ENCODE measurements at places on chromosomes 13 and 19.
A peak's percentile ranks its signal among the peaks of the same experiment; 100 is the strongest.

- peak; percentile 48 for DNase-seq
Observed at GRCh38 chr13:49086722-49087121, 111.0 kb downstream of the FNDC3A start.

DNA sequence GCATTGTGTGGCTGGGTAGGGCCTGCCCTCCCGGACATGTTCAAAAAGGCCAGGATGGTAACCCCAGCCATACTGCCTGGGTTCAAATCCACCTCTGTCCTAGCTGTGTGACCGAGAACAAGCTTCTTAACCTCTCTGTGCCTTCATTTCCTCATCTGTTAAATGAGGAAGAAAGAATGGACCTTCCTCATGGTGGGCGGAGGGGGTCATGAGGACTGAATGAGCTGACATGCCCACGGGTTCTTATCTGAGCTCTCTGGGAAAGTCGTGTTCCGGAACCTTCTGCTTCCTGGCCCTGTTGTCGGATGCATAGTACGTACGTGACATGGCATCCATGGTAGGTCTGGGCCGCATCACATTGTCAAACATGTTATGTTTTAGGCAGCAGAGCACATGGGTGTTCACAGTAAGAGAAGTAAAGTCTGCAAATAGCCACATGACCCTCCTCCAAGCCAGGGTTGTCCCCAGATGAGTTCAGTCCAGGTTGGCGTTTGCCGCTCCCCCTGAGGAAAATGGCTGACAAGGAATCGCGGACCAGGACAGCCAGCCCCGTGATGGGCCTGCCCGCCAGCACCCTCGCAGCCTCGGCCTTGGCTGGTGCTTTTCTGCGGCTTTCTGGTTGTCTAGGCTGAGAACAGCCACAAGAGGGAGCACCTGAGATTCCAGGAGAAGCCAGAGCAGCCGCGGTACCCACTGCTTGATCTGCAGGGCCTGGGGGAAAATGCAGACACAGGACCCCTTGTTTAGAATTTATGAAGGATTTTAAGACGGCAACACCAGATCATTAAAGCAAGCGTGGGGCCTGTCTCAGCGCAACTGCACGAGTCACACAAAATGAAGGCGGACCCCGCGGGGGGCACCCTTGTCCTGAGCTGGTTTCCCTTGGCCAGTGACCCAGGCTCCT, 2.4 kb upstream of the NTN5 start:
- DNase-seq: peak; percentile 74

DNA sequence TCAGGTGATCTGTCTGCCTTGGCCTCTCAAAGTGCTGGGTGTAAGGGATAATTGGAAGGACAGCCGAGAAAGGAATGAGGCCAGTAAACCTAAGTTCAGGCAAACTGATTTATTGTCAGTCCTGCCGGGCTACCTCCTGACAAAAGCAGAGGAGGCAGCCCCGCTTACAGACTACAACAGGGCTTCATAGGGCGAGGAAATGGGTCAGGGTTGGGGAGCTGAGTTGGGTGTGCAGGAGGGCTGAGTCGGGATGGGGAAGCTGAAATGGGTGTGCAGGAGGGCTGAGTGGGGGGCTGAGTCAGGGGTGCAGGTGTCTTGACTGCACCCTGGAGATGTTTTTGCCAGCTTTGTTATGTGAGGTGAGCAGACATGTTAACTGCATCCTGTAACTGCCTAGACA, 210.2 kb downstream of the SLITRK6 start:
- no peak for DNase-seq

GRCh38 chr13:36814465-36814864, 4.6 kb upstream of the RFXAP start:
- no peak for DNase-seq

DNA sequence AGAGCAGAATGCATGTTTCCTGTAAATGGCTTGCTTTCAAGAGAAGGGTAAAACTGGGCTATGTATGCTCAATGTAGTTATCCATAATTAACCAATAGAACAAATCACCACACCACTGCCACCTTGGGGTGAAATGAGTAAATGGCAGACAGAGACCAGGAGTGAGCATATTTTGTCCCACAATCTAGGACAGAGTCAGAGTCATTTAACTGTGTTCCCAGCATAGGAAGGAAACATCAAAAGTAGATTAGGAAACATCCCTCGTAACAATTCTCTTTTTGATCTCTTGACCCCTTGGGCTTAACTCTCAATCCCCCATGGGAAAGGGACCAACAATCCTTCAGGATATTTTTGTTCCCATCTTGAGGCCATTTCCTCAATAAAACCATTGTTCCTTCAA, 224.8 kb downstream of the NHLRC3 start:
- DNase-seq: peak; percentile 38

DNA sequence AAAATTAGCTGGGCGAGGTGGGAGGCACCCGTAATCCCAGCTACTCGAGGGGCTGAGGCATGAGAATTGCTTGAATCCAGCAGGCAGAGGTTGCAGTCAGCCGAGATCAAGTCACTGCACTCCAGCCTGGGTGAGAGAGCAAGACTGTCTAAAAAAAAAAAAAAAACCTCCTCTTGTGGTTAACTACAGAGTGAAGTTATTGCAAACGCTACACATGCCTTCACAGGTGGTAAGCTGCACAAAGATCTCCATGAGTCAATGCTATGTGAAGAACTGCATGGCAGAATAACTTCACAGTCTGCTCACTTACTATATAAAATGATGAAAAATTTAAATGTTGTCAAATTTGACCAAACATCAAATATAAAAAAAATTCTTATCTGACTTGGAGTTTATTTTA, 436.8 kb downstream of the FGF14 start:
- no peak for DNase-seq

GRCh38 chr13:76921516-76921915, 26.8 kb upstream of the ACOD1 start:
- DNase-seq: no peak

DNA sequence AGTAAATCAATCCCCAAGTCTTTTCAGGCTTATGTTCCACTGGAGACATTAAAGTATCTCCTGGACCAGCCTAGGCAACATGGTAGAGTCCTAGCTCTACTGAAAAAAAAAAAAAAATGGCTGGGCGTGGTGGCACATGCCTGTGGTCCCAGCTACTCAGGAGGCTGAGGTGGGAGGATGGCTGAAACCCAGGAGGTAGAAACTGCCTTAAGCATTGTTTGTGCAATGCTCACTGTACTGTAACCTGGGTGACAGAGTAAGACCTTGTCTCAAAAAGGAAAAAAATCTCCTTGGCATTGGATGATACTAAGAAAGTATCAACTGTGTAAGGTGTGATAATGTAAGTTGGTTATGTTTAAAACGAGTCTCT, 8.8 kb downstream of the KLK8 start:
- DNase-seq: no peak

DNA sequence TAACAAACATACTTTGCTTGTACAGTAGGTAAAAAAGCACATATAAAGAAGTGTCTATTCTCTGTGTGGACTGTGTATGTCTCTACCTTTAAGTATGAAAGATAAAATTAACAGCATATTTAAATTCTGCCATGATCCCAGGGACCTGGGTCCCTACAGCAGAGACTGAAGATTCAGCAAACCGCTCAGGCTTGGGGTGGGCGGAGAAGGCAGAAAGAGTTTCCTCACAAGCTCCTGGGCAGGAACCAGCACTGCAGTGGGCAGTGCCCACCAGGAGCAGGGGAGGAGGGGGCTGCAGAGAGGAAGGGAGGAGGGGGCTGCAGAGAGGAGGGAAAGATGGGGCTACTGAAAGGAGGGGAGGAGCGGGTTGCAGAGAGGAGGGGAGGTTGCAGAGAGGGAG, 44.6 kb upstream of the GRTP1 start:
- no peak for DNase-seq

- peak; percentile 89 for DNase-seq
Observed at GRCh38 chr13:101640788-101641400, 188.4 kb downstream of the ITGBL1 start.

Data from fibroblast of skin of abdomen (primary cell).